CD4-positive, alpha-beta T cell treated with Interleukin-1 beta for 1 hour (primary cell): ENCODE measurements at places on chromosomes 12 and 14.

DNA sequence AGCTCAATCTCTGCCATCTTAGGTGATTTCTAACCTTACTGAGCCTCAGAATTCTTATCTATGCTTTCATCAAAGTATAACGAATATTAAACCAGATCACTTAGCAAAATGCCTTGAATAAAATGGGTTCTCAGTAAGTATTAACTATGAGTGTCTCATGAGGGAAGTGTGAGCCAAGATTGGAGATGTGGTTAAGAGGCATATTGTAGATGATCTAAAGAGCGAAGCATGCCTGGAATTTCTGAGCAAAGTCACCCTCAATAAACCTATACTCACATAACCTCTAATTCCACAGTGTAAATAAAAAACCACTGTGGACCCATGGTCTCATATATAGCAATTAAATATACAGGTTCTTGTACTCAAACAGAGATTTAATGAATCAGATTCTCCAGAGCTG, 193.1 kb upstream of the FSCB start:
- no peak for DNase-seq

DNA sequence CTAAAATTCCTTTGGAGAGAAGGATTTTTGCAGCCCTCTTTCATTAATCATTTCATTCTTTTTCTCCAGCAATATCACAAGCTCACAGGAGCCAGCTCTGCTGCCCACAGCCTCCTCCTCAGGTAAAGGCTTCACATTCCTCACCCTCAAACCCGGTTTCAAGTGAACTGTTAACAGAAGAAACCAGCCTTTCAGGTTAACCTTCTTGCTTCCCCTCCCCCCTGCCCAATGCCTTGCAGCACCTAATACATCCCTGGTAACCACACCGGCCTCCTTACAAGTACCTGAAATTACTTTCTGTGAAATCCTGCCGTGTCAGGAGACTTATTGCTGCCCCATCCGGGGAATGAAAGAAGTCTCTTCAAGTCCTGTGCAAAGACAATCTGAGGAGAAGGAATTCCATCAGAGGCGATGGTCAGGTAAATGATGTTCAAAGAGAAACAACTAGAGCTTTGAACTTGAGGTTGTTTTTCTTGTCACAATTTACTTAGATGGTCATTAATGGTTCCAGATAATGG, 111.2 kb downstream of the MYRFL start:
- no peak for DNase-seq

GRCh38 chr12:111842556-111843396, 748 bp downstream of the MAPKAPK5 start:
- DNase-seq = peak; percentile 37

DNA sequence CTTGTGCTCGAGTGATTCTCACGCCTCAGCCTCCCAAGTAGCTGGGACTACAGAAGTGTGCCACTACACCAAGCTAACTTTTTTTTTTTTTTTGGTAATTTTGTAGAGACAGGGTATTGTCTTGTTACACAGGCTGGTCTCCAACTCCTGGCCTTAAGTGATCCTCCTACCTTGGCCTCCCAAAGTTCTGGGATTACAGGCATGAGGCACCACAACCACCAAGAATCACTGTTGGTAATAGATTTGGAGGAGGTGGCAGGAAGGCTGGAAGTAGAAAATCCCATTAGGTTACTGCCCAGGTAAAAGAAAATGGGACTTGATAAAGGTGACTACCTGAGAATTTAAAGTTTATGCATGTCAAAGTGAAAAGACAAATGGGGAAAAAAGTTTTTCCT, 1.4 kb upstream of the CDCA4 start:
- no peak for DNase-seq

GRCh38 chr12:122834104-122834920, 945 bp upstream of the HIP1R start:
- peak; percentile 19 for DNase-seq

DNA sequence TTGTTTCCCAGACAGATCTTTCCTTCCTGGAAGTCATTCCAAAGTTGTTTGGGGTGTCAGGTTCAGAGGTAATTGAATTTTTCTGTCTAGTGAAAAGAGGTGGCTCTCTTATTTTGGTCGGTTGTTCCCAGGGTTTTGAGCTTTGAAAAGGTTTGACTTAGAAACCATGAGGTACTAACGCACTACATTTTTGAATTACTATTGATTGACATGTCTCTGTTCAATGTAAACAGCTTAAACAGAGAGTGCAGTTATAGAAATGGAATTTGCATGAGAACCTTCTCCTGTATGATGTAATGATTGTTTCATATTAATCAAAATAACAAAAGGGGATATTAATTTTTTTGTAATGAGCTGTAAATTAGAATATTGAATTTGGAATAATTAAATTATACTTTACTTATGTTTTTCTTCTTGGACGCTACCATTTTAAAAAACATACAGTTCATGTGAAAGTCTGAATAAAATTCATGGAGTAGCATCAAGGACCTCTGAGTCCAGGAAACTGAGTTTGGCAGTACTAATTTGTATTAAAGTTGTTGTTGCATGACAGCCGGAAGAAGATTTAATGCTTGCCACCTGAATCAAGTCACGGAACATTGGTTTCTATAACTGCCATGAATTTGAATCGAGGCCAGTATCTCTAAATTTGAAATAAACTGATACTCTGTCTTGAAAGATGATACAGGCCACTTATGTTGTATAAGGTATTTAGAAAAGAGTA, 41.7 kb downstream of the NPAS3 start:
- no peak for DNase-seq

- DNase-seq = no peak
Observed at GRCh38 chr12:118560733-118561132, 184.4 kb downstream of the SUDS3 start.

DNA sequence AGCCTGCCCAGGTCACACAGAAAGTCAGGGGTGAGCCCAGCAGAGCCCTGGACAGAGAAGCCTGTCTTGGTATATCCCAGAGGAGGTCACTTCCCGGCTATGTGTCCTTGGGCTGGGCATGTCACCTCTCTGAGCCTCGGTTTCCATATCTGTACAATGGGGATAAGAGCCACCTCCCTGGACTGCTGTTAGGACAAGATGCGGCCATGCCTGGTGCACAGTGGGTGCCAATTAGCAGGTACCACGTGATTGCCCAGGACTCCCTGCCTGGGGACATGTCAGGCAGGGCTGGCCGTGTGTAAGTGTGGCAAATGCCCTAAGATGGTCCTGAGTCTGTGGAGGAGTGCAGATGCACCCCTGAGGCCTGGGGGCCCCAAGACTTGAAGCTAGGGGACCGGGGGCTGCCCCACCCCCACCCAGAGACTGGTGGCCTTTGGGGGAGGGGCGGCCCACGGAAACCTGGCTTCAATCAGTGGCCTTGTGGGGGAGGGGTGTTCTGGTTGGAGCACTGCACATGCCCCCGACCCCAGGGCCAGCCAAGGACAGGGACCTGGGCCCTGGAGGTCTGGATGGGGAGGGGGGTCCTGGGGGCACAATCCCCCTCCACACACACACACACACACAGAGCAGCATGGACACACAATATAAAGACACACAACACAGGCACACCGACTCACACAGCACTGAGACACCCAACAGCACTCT, 878 bp downstream of the TMEM119 start:
- DNase-seq = no peak

- DNase-seq = no peak
Observed at GRCh38 chr12:86683568-86684304, 427.5 kb upstream of the MGAT4C start.

GRCh38 chr12:46390881-46391280, 18.3 kb upstream of the SLC38A2 start:
- DNase-seq = no peak

DNA sequence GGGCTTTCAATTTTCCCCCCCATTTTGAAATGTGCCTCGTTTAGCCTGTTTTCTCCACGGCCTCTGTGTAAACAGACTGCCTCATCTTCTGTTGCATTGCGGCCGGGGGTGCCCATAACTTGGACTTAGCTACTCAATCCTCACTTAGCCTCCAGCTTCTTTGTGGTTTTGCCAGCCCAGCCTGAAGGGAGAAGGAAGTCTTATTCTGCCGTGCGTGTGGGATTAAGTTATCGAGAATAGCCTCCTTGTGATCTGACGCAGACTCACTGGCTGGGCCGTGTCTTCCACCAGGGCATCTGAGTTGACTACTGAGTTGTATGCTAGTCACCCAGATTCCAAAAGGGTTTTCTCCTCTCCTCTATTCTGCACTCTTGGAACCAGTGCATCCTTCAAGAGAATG, 8.1 kb downstream of the PRKAB1 start:
- no peak for DNase-seq

DNA sequence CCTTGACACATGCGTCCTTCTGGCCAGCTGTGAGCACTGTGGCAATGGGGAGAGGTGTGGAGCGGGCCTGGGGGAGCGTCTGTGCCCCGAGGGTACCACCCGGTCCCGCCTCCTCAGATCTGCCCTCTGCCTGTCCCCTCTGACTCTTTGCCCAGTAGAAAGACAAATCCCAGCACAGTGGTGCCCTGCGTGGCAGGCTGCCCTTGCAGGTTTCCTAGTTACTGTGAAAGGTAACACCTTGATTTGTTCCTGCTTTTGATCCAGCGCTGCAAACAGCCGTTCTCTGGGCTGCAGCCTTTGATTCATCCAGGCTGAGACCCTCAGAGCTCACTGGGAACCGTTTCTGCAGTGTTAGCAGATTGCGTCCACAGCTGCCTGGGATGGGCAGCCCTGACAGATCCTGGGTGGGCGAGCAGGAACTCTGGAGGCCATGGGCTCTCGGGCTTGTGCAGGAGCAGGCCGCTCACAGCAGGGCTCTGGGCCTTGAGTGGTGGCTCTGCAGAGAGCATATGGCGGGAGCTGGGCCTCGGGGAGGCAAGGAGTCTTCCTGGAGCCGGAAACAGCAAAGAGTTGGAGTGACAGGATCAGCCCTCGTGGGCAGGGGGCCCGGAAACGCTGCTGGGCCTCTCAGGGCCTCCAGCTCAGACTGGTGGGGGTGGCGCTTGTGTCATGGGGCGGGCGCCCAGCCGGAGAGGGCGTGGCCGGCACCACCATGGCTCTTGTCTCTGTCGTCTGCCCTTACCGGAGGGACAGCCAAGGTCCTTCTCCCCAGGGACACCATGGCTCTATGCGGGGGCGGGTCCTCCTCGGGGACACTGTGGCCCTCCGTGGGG, 16.6 kb downstream of the FBRSL1 start:
- DNase-seq = peak; percentile 63

GRCh38 chr14:39102265-39102968, 618 bp downstream of the SEC23A start:
- DNase-seq = no peak

DNA sequence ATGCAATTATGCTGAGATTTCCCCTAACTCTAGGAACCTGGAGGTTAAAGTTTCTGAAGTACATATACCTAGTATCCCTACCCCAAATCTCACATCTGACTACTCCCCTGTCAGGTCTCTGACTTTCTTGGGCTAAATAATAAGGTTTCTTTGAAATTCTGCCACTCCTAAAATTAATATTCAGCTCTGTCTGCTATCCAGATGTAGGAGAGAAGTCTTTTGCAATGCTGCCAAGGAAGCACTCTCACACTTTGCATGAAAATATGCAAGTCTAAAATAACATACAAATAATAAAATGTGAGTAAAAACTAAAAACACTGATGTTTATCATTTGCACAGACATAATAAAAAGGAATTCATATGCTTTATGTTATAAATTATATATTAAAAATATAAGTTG, 196.9 kb upstream of the LRFN5 start:
- DNase-seq = no peak

DNA sequence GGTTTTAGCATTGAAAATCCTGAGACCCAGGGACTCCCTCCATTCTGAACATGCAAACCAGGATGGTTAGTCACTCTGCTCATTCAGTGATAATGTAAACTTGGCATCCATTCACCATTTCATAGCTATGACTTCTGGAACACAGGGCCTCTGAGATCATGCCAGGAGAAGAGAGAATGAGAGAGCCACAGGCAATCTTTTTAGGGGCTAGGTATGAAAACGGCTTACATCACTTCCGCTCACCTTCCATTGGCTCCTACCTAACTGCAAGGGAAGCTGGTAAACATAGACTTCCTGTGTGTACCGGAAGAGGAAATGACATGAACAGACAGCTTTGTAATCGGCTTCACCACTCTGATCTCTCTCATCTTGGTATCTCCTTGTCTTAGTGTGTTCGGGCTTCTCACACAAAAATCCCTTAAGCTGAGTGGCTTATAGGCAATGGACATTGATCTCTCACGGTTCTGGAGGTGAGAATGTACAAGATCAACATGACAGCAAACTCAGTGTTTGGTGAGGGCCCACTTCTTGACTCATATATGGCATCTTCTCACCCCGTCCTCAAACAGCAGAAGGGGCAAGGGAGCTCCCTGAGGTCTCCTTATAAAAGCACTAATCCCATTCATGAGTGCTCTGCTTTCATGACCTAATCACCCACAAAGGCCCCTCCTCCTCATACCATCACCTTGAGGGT, 465.9 kb upstream of the TBX3 start:
- DNase-seq = no peak

DNA sequence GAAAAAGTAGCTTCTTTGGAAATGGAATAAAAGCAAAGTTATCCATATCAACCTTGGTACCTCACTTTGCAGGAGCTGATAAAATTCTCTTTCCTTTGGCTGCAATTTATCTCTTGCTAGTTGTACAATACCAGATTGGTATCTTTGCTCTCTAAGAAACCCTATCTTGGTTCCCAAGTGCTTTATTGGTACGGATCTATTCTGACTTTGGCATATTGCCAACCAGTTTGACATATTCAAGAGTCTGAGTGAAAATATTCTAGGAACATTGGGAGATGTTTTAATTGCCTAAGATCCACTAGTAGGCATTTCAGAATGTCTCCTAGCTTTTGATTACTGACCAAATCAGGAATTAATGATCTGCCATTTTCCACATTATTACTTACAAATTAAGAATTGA, 167.2 kb upstream of the ATP2B1 start:
- DNase-seq = no peak

GRCh38 chr14:33568935-33569579, 381.8 kb downstream of the EGLN3 start:
- DNase-seq = no peak

DNA sequence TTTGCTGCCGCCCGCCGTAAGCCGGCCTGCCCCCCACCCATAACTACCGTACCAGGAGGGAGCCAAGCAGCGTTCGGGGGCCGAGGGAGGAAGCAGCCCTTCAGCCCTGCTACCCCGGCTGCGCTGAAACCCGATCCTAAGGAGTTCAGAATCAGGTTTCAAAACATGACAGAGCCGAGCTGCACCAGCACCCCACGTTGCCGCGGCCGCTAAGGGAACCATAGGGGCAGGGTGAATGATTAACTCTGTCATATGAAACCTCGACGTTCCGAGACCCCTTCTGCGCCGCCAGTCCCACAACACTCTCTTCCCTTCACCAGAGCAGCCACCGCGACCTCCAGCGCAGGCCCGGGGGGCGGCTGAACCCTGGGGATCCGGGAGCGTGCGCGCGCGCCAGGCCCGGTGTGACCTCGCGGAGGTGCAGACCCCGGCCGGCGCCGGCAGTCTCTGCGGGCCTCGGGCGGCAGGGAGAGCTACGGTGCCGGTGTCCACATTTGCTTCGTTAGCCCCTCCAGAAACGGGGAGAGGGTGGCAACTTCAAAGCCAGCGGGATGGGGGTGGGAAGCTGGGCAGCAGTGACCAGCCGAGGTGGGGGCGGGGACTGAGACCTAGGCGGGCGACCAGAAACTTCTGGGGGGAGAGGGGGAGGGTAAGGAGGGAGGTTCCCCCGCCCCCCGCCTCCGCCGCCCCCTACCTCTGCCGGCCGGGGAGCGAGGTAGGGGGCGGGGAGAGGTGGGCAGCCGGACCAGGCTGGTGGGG, 1.6 kb downstream of the SIX4 start:
- DNase-seq = no peak
